ENCODE measurements at places on chromosomes 7 and 10.

DNA sequence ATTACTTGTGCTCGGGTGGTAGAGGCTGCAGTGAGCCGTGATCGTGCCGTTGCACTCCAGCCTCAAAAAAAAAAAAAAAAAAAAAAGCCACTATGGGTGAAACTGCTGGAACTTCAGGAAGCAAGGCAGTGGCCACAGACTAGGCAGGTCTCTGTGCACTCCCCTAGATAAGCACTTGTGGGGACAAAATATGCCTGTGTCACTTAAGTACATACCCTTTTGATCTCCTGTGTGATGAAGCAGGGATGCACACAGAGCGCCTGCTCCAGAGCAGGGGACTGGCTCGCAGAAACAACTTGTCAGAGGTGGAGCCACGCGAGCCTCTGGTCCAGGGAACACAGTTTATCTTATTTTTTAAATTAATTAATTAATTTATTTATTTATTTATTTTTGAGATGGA, 42.9 kb upstream of the PSAP start:
- no peak for DNase-seq

DNA sequence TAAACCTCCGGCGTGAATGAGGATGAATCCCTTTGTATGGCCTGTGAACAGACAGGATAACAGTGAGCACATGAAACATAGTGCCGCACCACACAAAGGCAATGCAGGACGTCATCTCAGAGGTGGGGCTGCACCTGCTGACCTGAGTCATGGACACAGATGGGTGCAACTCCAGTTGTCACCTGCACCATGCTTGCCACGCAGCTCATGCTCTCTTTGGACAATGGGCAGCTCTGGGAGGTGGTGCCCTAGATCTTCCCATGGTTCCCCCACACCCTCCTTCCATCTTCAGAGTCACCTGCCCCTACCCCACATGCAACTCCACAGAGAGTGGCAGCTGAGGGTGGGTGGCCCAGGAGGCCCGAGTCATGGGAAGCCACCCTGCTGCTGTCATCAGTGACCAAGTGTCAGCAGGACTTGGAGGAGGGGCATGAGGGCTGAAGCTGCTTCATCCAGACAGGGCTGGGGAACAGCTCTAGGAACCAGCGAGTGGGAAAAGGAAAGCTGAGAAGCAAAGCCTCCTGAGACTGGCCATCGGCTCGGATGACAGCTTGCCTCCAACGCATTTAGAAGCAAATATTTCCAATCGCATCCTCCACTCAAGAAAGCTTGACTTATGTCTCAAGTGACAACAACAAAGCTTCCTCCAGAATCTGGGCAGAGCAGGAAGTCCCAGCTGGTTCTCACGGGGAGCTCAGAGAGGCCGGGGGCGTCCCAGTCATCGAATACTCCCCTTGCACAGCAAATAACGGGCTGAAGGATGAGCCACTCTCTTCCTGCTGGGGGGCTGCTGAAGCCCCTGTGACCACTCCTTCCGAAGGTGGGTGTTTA, 27.1 kb downstream of the VIPR2 start:
- no peak for DNase-seq

GRCh38 chr7:130732980-130733930, 752 bp downstream of the KLF14 start:
- no peak for DNase-seq

- no peak for DNase-seq
Measured at GRCh38 chr7:142584765-142585164, 164.5 kb upstream of the PRSS1 start.

GRCh38 chr7:29135846-29136245, 10.5 kb downstream of the CPVL start:
- DNase-seq = no peak

GRCh38 chr10:69486922-69487730, 35.9 kb downstream of the TSPAN15 start:
- no peak for DNase-seq

- DNase-seq = no peak
Measured at GRCh38 chr10:129448086-129448485, 19.0 kb upstream of the MGMT start.

GRCh38 chr10:60488111-60488669, 98.5 kb upstream of the ANK3 start:
- DNase-seq = no peak

GRCh38 chr10:29648983-29649268, 14.2 kb upstream of the SVIL start:
- no peak for DNase-seq

DNA sequence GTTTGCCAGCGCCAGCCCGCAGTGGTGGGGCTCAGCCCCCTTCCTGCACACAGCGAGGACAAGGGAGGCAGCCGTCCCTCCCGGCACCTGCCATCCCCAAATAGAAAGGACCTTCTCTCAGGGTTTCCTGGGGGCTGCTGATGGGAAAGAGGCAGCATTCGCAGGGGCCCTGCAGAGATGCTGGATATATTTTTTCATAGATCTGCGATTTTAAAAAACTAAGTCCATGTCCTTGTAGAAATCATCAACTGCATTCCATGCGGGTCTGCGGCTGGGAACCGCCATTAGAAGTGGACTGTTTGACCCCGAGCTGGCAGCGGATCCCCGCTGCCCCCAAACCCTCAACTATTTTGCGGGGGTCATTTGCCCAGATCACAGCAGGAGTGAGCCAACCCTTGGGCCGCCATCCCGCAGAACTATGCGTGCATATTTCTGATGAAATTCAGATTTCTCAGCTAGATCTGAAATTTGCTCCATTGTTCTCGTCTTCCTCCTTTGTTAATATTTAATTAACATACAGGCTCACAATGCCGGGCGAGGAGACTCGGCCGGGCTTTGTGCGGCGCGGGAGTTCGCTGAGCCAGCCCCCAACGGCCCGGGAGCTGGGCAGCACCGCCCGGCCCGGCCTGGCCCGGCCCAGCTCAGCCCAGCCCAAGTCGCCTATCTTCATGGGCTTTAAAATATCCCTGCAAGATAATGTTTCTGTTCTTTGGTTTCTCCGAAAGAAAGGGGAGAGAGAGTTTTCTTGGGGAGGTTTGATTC, 2.0 kb downstream of the EN2 start:
- no peak for DNase-seq

DNA sequence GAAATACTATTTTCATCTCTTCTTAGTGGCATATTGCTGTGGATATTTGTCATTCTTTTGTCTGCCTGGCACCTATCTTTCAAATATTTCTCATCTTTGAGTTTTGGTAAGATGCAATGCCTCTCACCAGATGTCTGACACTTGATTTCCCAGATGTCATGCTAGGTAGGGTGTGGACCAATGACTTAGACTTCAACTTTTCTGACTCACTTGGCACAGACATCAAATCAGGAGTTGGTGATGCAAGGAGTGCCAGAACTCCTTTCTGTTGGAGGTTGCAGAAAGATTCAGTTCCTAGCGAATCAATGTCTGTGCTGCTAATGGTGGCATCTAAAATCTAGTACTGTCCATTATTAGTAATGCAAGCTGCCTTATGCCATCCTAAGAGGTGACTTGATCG, 216.9 kb upstream of the FERD3L start:
- DNase-seq = no peak

- no peak for DNase-seq
Measured at GRCh38 chr7:150962553-150963399, 15.3 kb downstream of the KCNH2 start.

GRCh38 chr10:93601146-93601773, at the start of gene RBP4:
RBP4 (minus strand) TSS chr10:93601235; CDS start chr10:93601028, 207 bp downstream.
- no peak for DNase-seq

DNA sequence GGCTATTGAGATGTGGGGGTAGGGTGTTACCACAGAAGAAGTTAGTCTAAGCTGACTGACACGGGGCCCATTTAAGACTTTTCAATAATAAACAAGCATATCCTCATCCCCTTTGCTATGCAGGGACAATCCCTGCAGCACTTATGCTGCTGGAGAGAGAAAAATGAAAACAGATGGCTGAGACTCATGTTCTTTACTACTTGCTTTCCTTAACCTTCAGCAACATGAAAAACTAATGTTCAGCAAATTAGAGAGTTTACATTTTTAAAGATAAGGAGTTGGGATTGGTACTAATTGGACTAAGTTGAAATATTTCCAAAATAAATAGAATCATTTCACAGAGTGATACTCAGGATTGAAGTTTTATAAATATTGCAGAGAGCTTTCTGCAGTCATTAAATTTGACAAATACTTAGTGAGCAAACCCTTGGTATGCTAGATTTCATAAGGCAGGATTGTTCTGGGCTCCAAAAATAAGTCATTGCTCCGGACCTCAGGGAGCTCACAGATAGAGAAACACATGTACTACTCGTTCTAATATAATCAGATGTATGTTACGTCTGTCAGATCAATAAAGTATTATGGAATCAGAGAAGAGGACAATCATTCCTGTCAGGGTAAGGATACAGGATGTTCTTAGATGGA, 147.1 kb upstream of the LRRN3 start:
- DNase-seq = no peak

- no peak for DNase-seq
Measured at GRCh38 chr10:14624600-14624999, 150.1 kb downstream of the FAM107B start.

DNA sequence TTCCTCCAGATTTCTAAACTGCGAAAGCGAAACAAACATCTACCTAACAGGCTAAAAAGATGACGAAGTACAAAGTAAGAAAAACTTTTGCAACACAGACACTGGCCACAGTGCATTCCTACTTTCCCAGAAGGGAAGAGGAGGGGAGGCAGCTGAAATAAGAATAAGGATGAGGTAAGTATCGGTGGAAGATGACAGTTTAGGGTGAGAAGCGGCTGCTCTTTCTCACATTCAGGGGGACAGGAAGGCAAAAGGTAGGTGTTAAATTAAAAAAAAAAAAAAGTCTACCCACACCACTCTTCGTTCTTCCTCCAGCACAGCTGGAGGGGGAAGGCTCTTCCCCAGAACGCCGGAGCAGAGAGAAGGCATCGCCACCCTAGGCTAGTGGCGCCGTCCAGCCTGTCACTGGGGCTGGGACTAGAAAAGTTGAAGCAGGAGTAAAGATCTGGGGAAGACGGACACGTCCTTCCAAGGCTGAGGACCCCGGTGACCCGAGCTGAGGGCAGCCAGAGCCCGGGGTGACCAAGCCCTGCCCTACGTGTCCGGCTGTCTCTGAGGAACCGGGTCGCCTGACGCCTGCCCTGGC, 846 bp downstream of the DNAJC1 start:
- peak; percentile 13 for DNase-seq

DNA sequence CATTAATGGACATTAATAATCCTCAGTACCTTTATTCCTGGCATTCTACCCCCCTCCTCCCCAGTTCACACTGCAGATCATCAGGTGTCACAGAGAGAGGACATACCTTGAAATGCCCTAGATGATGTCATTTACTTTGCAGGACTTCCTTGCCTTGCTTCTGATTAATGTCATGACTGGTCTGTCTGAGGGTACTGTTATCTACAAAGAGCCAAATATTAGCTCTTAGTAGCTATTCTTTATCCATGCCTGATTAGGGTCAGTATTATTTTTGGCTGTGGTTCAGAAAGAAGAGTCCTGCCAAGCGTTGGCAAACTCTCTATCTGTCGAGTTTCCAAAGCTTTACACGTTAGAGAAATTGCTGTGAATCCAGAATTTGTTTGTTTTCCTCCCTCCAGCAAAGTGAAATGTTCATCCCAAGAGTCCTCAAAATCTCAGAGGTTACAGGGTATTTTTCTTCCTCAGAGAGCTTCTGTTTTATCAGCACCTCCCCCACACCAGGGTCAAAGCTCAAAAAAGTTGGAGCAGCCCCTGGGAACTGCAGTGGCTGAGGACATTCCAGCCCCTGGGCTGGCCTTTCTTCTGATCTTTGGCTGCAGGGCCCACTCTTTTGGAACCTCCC, 12.6 kb downstream of the SCD start:
- no peak for DNase-seq

DNA sequence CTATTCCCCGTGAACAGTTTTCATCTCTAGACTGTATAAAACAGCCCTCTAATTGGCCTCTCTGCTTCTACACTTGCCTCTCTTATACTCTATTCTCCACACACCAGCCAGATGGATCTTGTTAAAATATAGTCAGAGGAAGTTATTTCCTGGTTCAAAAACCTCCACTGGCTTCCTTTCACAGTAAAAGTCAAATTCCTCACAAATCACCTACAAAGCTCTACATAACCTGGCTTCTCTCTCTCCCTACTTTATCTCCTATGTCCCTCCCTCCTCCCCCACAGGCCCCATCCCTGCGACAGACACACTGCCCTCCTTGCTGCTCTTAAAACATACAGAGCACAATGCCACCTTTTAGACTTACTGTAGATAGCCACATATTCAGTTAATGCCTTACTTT, 60.1 kb downstream of the TPK1 start:
- DNase-seq = no peak

DNA sequence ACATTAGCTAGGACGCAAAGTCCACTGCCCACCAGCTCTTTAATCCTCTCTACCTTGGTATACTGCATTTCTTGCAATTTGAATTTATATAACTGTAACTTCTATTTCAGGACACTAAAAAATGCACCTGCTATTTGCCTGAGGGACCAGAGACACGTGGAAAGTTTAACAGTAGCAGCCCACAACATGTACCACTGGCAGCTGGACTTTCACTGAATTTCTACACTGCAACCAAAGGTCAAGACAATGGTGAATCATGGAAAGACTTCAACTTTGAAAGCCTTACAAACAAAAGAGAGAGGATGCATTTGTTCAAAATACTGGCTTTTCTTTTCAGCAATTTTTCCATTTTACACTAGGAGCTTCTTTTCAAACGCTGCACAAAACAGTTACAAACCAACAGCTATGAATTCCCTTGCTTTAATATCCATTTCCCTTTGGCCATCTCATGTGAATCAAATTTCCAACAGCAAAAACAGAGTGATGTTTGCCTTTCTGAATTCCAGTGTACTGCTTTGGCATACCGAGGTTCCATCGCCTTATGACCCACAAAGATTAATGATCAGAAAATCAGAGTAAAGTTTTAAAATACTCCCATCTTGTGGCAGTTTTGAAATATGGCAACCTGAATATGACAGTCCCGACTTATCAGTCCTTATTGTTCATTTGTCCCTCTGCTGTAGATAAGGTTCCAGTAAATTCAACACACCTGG, 29.9 kb upstream of the HNRNPH3 start:
- DNase-seq = no peak

DNA sequence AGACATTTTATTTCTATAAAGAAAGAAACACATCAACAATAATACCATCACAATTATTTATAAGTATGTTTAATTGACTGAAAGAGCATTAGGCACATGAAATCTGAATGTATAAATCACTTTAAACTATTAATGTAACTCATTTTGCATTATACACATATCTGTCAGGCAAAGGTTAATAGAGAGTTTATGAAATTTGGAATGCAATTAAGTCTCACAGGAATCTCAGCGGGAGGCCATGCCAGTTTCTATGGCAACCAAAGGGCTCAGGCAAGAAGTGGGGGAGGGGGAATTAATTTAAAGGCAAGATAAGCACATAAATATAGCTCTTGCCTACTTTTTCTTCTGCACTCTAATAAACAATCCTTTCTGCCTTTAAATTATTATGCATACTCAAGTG, 152.6 kb downstream of the SLC16A9 start:
- DNase-seq = no peak
